ENCODE measurements at places on chromosomes 5 and 9.

DNA sequence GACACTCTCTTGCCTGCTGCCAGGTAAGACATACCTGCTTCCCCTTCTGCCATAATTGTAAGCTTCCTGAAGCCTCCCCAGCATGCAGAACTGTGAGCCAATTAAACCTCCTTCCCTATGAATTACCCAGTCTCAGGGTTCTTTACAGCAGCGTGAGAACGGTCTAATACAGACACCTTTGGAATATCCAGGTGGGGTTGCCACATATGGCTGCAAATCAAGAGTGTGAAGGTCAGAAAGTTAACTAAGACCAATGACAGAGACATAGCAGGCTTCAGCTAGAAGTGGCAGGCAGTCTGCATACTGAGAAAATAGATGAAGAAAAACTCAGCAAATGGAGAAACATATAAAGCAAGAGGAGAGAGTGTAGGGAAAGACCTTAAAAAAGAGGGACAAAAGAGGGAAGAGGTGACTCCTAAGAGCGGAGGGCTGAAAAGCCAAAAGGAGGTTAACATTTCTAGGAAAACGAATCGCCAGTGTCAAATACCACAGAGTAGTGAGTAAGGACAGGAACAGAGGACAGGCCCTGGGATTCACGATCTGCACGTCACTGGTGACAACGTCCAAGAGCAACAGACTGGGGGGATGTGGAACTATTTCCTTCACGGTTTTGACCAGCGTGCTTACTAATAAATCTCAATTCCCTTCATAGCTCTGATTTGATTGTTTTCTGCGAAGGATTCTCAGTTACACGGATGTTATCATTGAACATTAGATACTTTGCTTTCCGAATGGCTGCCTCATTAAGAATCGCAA, 1.7 kb upstream of the ACO1 start:
- DNase-seq, result no peak

GRCh38 chr9:93575796-93576257, 557 bp upstream of the PHF2 start:
- DNase-seq, result peak; percentile 53

DNA sequence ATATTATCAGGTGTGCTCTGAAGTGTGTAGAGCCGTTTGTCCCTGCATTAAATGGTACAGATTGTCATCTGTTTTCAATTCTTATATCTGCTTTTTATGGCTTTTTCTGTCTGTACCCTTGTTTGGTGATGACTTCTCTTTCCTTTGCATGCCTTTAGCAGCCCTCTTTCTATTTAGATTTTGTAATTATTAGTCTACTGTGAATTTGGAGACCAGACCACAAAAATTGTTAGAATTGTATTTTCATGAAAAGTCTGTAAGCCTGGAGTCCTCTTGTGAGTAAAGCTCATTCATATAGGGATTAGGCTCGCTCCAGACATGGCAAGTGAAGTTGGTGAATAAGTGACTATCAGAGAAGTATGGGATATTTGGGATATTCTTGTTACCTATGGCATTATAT, 41.7 kb downstream of the NFX1 start:
- no peak for DNase-seq

DNA sequence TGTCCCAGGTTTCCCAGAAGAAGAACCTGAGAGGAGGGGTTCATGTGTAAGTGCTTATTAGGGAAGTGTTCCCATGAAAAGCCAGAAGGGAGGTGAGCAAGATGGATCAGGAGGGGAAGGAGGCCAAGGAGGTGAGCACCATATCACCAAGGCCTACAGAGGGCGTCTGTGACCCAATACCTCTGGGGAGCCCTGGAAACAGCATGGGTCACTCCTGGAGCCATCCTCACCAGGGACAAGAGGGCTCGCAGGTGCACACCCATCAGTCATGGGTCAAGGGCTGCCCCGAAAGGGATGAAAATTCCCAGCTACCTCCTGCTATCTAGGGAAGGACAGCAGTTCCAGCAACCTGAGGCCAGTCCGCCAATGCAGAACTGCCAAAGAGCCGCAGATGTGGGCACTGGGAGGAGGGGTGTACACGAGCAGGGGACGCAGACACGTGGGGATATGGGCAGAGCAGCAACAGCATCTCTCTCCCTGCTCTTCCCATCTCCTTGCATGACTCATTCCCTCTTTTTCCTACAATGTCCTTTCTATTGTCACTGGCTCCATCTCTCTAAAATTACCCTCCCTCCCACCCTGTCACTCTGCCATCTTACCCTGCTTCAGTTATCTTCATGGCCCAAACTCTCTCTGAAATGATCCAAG, 167.6 kb upstream of the FSTL4 start:
- DNase-seq, result no peak

GRCh38 chr5:67292201-67292940, 95.8 kb upstream of the CD180 start:
- DNase-seq, result no peak

DNA sequence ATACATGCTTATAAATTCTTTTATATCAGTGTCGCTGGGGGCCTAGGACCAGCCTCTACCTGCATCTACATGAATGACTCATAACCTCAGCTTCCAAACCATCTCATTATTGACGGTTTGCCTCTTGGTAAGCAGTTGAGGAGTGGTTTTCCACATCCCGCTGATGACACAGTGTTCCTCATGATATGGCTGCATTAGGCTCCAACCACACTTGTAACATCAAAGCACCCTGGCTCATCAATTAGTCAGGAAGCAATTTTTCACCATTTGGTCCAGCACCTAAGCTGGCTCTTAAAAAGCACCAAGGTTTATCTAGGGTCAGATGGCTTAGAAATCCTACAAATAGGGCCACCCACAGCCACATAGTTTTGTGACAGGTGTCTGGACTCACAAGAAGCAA, 402.4 kb downstream of the ARHGEF28 start:
- DNase-seq, result no peak

- DNase-seq, result no peak
Observed at GRCh38 chr9:121709798-121710197, 58.4 kb downstream of the DAB2IP start.

GRCh38 chr9:69454321-69454720, 129.3 kb downstream of the ENTREP1 start:
- no peak for DNase-seq

DNA sequence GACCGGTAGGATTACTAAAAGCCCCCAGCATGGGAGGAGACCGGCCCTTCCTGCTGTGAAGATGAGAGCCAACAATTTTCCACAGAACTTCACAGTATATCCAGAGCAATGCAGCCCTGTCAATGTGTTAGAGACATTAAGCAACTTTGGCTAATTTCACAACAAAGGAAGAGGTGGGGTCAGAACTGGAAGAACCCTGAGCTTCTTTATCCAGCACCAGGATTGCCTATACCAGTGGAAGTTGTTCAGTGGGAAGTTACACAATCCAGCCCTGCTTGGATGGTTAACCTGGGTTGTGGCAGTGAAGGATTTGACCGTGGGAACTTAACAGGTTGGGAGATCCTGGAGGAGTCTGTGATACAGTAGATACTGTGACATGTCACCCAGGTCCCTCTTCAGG, 197.0 kb downstream of the FBN2 start:
- no peak for DNase-seq
